NCI-H2227 treated with DMSO at 0.1 percent for 48 hours (cell line): ENCODE measurements at places on chromosomes 12 and 14.

GRCh38 chr12:101779626-101780025 is 40.4 kb upstream of the SYCP3 start:
- DNase-seq = no peak

DNA sequence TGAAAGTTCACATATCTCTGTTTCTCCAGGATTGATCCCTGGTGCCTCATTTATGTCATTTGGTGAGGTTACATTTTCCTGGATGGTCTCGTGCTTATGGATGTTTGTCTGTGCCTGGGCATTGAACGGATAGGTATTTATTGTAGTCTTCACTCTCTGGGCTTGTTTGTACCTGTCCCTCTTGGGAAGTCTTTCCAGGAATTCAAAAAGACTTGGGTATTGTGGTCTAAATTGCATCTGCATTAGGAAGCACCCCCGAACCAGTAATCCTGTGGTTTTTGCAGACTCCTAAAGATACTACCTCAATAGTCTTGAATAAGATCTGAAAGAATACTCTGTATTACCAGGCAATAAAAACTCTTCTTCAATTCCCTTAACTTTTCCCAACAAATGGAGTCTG is 720.8 kb downstream of the SLC6A15 start:
- no peak for DNase-seq

- no peak for DNase-seq
Observed at GRCh38 chr14:104722938-104723650, 935 bp upstream of the ADSS1 start.

- DNase-seq = no peak
Observed at GRCh38 chr12:754851-755562, 2.6 kb downstream of the WNK1 start.

- no peak for DNase-seq
Observed at GRCh38 chr14:64502456-64502855, 1.2 kb downstream of the ZBTB25 start.

- no peak for DNase-seq
Observed at GRCh38 chr12:43740511-43741100, 18.0 kb downstream of the PUS7L start.

DNA sequence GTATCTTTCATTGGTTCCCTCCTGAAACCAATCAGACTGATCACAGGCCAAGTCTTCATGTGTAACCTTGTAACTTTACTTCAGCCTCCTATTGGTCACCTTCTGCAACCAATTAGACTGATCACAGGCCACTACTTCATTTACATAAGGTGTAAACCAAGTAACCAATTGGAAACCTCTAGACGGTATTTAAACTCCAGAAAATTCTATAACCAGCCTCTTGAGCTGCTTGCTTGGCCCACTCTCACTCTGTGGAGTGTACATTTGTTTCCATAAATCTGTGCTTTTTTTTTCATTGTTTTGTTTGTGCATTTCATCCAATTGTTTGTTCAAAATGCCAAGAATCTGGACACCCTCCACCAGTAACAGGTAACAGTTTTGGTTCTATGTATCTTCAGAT is 47.5 kb downstream of the EIF2S3B start:
- DNase-seq = no peak

DNA sequence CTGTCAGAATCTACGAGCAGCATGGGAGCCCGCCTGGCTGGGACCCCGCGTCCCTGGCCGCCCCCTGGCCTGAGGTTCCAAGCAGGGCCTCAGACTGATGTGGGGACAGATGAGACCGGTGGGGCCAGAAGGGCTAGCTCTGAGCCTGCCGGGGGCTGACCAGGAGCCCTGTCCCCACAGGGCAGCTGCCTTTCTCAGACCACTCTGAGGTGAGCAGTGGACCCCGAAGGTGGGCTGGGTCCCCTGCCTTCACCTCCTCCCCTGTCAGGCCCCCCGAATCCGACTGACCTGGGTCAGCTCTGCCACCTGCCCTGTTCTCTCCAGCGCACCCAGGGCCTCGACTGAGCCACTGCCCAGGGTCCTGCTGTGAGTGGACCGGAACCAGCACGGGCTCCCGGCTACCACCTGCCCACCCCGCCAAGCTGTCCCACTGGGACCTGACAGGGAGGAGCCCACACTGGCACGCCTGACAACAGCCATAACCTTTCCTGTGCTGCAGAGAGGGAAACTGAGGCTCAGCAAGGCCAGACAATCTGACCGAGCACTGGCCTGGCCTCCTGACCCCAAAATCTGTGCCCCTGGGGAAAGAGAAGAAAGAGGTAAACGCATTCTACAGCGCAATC is 29.7 kb upstream of the TMEM179 start:
- no peak for DNase-seq

DNA sequence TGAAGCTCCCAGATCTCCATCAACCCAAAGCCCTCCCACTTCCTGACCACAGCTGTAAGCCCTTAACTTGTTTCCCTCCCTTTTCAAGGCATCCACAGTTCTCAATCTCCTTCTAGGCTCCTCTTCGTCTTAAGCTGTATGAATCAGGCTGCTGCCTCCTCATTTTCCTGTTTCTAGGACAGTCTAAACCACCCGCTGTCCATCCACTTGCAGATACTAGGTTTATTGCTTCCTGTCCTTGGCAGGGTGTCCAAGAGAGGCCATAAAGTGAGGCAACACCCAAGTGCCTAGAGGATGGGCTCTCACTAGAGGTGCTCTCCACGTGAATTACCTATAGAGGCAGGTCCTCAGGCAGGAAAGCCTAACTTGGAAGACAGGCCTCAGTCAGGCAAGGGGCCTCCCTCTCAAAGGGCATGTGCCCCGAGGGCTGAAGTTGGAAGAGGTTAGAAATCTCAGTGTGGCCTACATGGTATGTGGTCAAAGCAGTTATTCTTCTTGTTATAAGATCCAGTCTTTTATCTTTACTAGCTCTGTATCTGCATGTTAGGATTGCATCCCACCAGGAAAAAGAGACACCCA is 8.8 kb upstream of the TMEM106C start:
- no peak for DNase-seq

- no peak for DNase-seq
Observed at GRCh38 chr14:68969278-68970033, 9.6 kb downstream of the ACTN1 start.

DNA sequence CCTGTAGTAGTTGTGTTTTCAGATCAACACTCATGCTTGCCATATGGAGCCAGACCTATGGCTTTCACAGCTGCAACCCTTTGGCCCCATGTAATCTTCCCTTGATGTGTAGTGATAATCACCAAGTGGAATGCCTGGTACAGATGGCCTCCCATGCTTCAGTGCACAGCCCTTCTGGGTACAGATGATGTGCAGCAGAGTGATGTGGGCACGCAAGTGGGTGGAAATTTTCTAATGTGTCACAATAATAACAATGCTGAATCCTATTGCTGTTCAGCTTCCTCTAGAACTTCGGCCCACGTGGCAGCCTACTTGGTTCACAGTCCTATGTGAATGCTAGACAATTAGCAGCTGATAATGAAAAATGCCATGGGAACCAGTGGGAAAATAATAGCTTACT is 188.1 kb downstream of the SNAPC1 start:
- no peak for DNase-seq

- no peak for DNase-seq
Observed at GRCh38 chr12:293199-293598, 30.6 kb upstream of the SLC6A13 start.

- no peak for DNase-seq
Observed at GRCh38 chr14:75487155-75487671, 35.1 kb upstream of the BATF start.

- no peak for DNase-seq
Observed at GRCh38 chr12:80299976-80300375, 144.1 kb upstream of the PTPRQ start.

- no peak for DNase-seq
Observed at GRCh38 chr12:32273063-32273522, 126.3 kb upstream of the FGD4 start.

DNA sequence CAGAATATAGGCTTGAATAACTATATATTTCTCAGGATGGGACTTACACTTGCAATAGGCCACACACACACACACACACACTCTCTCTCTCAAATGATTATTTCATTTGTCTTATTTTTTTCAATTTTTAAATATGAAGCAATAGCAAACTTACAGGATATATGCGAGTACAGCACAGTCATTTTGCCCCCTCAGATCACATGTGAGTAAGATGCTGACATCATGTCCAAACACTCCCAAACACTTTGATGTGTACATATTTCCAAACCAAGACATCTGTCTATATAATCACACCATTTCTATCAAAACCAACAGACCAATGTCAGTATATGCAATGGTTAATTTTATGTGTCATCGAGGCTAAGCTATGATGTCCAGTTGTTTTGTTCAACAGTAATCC is 1535.9 kb upstream of the FLRT2 start:
- no peak for DNase-seq

DNA sequence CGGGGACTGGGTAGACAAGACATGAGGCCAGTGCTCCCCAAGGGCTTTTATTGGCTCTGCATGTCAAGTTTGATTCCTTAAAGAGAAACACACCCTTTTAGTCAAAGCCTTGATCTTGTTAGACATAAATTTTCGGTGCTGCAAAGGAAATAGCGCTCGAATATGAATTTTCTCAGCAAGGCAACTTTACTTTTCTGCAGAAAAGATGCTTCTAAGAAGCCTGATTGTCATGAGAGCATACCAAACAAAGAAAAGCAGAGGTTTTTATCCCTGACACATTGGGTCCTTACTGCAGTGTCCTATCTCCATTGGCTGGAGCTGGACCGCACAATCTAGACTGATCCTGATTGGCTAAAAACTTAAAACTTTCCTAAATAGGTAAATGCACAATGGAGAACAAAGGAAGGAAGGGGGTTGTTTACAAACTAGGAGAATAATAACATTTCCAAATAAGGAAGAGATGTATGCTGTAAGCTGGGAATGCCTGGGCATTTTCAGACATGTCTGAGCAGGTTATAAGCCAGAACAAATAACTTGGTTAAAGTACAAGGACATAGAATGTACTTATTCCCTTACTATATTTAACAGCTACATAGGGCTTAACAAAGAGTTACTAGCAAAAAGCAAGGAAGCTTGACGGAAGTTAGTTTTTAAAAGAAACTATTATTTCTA is 17.2 kb downstream of the TXNRD1 start:
- DNase-seq = no peak

- DNase-seq = no peak
Observed at GRCh38 chr12:24907464-24907863, 41.4 kb downstream of the BCAT1 start.

GRCh38 chr12:6653342-6653741 is 6.1 kb upstream of the ACRBP start:
- no peak for DNase-seq

- no peak for DNase-seq
Observed at GRCh38 chr12:110451263-110451662, 1.1 kb upstream of the ARPC3 start.

DNA sequence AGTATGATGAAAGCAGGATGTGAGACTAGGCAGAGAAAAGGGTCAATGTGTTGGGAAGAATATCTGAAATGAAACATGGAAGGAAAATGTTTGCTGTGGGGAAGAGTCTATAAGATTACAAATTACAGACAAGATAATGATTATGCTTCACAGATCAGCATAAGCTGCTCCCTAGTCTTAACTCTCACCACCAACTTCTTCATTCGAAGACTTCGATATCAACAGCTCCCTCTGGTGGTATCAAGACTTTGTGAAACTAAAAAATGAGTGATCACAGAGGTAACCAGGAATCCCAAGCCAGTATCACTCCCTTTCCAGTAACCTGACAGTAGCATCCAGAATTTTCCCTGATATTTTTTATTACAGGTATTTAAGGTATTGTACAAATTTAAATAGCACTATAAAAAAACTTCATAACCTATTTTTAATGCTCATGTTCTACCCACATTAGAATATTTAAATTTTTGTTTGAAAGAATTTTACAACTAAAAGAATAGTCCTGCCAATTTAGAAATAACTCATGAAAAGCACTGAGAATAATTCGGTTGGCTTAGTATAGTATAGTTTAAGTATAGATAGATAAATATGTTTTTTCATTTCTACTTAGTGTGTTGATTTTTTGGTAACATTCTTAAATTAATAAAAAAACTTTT is 84.4 kb downstream of the C2CD5 start:
- DNase-seq = peak; percentile 1

DNA sequence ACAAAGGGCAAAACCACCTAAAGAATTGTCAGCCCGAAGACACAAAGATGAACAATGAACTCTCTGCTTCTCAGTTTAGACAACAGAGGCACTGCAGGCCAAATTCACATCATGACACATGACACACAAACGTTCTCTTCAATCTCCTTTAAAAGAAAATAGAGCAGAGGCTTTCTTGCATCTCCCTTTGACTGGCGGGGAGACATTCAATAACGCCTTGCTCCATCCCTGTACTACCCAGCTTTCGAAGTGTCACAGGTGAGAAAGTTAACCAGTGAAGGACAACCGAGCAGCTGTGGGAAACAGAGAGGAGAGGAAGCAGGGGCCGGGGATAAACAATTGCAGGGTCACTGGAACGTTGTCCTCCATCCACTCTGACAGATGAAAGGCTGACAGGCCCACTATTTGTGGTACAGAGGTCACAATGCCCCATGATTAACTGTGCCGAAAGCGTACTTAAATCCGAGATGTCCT is 130.8 kb downstream of the PHLDA1 start:
- DNase-seq = peak; percentile 22

- peak; percentile 51 for DNase-seq
Observed at GRCh38 chr14:99266181-99267178, 5.5 kb downstream of the BCL11B start.

DNA sequence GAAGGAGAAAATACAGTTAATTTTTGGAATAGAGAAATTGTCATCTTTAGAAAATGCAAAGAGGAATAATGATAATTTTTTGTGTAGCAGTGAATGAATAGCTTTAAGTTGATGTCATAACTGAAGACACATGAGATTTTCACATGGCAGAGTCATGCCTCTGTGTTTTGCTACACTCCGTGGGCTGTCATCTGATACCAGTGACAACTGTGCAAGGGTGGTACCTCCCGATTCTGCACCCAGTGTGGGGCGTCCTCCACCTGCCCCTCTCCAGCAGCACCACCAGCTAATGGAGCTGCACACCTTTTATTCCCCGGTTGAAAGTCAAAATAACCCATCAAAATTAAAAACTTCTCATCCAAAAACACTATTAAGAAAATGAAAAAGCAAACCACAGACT is 47.2 kb downstream of the ANKRD9 start:
- no peak for DNase-seq

- DNase-seq = no peak
Observed at GRCh38 chr12:96698965-96699364, 208.1 kb upstream of the NEDD1 start.

GRCh38 chr12:117360222-117360550 is 1.2 kb downstream of the NOS1 start:
- DNase-seq = no peak

DNA sequence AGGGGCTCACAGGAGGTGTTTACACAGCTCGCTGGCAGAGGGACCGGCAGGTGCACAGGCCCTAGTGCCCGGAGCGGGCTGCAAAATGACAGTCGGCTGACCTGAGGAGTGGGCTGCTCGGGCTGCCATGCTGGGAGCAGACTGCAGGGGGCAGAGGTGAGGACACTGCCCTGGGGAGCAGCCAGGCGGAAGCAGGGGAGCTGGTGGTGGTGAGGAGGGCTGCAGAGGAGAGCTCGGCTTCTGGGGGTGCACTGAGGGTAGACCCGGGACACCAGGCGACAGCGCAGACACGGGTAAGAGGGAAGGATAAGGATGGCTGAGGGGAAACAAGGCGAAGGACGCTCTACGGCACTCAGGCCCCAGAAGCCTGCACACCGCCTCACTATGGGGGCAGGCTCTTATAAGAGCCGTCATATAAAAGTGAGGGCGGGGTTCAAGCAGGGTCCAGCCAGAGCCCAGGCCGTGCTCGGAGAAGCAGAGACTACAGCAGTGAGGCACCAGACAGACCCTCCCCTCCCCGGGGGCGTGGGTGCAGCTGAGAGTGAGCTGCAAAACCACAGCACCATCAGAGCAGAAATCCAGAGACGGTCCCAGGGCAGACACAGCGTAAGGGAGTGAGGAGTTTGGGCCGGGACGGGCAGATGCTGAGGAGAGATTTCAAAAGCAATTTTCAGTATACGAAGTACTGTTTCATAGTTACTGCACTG is 62.5 kb downstream of the CCDC88C start:
- DNase-seq = no peak
